ENCODE measurements at places on chromosomes 12 and 14. TPM values are rescaled to one million over a fixed set of nuclear protein-coding genes. Genes with fewer than 3 reads are reported as not detected.

Gene SMCO3
- not detected for total RNA-seq

Gene NIN
- total RNA-seq = 11.1 TPM

Gene BBOF1
- total RNA-seq = 3.7 TPM

Gene GPRC5A
- total RNA-seq = 263 TPM

Gene TSHR
- not detected for total RNA-seq

Gene MYG1
- total RNA-seq = 90.2 TPM

Gene ALKBH2
- 43.0 TPM for total RNA-seq

Gene APOF
- total RNA-seq = not detected
